NB4 (cell line): ENCODE measurements at places on chromosomes 16 and 17.
A peak's percentile ranks its signal among the peaks of the same experiment; 100 is the strongest.

- no peak for DNase-seq
Observed at GRCh38 chr17:2571523-2572303, 21.7 kb upstream of the PAFAH1B1 start.

GRCh38 chr17:48121923-48122664 is 14.5 kb downstream of the SNX11 start:
- no peak for DNase-seq

DNA sequence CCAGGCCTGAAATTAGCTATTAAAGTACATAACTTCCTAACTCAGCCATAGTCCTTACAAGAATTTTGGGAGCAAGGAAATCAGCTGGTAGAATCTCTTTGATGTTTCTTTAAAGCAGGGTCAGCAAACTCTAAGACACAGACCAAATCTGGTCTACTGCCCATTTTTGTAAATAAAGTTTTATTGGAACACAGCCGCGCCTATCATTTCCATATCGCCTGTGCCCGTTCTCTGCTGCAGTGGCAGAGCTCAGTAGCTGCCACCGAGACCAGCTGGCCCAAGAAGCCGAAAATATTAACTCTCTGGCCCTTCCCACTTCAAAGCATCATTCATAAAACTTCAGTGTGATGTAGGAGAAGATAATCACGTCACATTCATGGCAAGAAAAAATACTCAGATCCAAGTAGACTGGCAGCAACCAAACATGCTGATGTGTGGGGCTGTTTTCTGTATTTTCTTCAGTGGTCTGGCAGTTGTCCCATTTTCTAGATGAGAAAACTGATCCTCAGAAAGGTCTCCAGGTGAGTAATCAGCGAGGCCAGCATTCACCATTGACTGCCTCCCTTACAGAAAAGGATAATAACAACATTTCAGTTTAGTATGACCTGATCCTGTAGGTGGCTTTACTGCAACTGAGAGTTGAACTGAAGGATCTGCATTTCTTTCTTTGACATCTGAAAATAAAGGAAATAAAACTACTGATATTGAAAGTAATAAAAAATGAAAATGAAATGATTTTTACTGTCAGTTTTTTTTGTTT is 18.0 kb upstream of the HSBP1 start:
- DNase-seq: no peak

- DNase-seq: peak; percentile 91
Observed at GRCh38 chr17:27294689-27295630, 1.0 kb downstream of the WSB1 start.

GRCh38 chr17:50668838-50669581 is 34.3 kb downstream of the ABCC3 start:
- DNase-seq: no peak

- no peak for DNase-seq
Observed at GRCh38 chr16:1424028-1424427, 3.5 kb upstream of the UQCC4 start.

DNA sequence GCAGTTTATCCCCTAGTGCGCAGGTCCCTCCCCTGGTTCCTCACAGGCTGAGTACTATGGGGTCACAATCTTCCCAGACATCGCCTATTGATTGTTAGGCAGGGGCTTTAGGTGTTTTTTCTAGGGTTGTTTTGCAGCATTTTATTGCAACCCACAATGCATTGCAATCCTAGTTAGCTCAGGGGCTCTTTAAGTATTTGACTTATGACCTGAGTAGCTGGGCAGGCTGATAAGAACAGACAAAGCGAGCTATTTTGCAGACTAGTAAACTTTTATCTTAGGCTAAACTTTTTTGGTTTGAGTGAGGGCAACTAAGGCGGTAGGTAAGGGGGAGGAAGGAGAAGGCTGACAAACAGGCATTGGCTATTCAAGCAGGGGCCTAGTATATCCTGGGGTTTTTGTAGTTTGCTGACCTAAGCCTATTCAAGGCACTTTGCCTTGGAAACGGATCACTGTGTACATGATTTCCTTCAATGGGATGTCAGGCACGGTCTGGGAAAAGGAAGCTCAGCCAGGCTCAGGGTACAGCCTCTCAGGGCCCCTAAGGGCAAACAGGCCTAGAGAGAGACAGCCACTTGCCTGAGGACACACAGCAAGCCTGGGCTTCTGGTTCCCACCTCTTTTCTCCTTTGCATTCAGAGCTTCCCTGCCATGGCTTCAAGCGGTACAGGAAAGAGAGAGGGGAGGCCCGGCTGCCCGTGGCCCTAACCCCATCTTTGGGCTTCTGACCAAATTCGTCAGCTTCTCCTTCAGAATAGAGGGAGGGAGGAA is 6.4 kb downstream of the DRC7 start:
- no peak for DNase-seq

DNA sequence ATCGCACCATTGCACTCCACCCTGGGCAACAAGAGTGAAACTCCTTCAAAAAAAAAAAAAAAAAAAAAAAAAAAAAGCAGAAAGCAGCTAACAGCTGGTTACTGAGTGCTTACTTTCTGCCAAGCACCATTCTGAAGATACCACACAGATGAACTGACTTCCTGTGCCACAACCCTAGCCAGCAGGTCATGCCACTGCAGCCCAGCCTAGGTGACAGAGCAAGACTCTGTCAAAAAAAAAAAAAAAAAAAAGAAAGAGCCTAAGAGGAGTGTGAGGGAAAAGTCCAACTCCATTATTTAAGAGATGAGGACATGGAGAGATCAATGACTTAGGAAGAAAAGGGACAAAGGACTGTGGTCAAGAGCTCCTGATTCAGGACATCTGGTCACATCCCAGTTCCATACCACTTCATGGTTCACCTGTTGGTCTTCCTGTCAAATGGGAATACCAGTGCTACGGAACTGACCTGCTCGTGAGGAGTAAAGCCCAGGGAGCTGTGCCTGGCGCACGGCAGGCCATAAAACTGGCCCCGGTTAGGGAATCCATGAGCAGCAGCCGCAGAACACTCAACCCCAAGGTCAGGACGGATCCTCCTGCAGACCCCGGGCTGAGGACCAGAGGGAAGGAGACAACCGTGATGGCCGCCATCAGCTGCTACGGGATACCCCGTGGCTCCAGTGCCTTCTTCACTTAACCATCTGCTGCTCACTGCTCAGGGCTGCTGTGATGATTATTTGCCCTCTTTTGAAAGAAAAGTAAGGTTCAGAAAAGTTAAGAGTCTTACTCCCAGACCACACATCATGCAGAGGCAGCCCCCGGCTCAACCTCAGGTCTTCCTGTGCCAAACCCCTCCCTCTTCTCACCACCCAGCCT is 950 bp downstream of the KLHDC4 start:
- DNase-seq: no peak

GRCh38 chr17:62565817-62566216 is 61.7 kb upstream of the MRC2 start:
- DNase-seq: no peak

GRCh38 chr16:30775392-30776188 is 11.4 kb downstream of the ZNF629 start:
- peak; percentile 90 for DNase-seq

DNA sequence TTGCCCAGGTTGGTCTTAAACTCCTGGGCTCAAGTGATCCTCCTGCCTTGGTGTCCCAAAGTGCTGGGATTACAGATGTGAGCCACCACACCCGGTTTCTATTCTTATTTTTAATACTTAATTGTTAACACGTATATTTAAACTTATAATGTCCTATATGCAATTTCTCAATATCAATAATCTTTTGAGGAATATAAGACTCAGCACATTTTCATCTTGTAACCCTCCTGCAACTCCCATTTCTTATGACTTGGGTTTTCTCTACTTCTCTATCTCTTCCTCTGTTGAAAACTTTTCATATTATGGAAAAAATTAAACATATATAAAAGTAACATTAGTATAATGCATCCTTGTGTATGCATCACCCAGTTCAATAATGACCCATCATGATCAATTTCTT is 150.7 kb downstream of the PRKCB start:
- DNase-seq: no peak

GRCh38 chr17:33463887-33464286 is 170.8 kb upstream of the ASIC2 start:
- no peak for DNase-seq
